ENCODE measurements at places on chromosomes 16 and 17.

GRCh38 chr17:22692066-22692805 is 999.9 kb downstream of the KCNJ18 start:
- DNase-seq = no peak

GRCh38 chr17:64388961-64389565 is 1.6 kb downstream of the PECAM1 start:
- no peak for DNase-seq

GRCh38 chr16:73042807-73043206 is 5.1 kb downstream of the ZFHX3 start:
- DNase-seq = no peak

GRCh38 chr17:65556910-65557348 is 4.5 kb downstream of the AXIN2 start:
- no peak for DNase-seq

DNA sequence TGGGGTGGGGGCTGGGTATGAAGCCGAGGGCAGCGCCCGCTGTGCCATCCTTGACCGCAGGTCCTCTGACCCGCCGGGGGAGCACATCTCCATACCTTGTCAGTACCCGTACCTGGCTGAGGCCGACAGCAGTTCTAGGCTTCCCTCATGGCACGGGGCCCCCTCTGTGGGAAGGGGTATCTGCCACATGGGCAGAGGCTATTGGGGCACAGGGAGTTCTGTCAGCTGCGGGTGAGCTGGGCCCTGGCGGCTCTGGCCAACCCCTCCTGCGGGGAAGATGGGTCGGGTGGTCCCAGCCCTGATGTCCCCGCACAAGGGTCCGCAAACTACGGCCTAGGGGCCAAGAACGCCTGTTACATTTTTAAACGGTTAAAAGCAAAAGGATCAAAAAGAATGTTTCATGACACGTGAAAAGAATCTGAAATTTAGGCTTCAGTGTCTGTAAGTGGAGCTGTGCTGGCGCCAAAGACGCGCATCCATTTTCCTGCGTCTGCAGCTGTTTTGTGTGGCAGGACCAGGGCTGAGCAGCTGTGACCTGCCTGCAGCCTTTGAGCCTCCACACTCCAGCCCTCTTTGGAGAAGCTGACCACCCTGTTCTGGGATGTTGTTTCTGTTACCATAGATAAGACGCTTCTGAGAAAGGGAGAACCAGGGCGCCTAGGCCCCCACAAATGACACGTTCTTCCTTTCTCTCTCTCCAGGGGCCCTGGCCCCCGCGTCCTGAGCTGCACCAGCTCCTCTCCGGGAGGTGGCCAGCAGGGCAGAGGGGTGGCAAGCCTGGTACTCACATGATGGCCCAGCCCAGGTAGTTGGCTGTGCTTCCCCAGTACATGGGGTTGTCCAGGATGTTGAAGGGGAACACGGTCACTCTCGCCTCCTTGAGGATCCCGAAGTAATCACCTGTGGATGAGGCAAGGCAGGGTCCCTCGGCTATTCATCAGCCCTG is 12.7 kb upstream of the RASD1 start:
- DNase-seq = no peak

GRCh38 chr16:49488336-49488735 is 114.7 kb downstream of the C16orf78 start:
- no peak for DNase-seq

DNA sequence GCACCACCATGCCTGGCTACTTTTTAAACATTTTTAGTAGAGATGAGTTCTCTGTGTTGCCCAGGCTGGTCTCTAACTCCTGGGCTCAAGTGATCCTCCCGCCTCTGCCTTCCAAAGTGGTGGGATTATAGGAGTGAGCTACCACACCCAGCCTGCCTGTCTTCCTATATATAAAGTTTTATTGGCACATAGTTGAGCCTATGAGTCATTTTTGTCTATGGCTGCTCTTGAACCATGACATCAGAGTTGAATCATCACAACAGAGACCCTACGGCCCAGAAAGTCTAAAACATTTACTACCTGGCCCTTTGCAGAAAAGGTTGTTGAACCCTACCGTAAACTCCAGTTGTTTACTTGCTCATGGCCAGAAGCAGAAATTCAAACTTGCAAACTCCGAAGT is 7.9 kb downstream of the SEPTIN12 start:
- no peak for DNase-seq

- no peak for DNase-seq
Measured at GRCh38 chr17:16255481-16255921, 38.5 kb downstream of the PIGL start.

GRCh38 chr16:57406881-57407280 is 2.3 kb downstream of the CCL17 start:
- no peak for DNase-seq

DNA sequence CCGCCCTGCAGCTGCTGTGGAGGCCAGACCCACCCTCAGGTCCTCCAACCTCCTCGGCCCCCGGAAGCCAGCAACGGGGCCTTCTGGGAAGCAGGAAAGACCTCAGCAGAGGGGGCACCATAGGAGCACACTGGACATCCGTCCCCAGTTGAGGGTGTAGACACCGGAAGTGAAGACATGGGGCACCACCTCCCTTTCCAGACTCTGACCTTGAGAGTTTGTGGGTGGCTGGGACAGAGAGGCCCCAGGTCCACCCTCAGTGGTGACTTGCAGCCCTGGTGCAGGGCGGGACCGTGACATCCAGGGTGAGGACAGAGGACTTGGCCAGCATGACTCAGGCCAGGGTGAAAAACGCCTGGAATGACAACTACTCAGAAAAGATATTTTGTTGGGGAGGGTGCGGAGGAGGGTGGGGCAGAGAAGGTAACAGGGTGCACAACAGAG is 19.9 kb downstream of the CEP295NL start:
- DNase-seq = no peak

- no peak for DNase-seq
Measured at GRCh38 chr17:70049801-70050591, 25.0 kb upstream of the KCNJ16 start.

DNA sequence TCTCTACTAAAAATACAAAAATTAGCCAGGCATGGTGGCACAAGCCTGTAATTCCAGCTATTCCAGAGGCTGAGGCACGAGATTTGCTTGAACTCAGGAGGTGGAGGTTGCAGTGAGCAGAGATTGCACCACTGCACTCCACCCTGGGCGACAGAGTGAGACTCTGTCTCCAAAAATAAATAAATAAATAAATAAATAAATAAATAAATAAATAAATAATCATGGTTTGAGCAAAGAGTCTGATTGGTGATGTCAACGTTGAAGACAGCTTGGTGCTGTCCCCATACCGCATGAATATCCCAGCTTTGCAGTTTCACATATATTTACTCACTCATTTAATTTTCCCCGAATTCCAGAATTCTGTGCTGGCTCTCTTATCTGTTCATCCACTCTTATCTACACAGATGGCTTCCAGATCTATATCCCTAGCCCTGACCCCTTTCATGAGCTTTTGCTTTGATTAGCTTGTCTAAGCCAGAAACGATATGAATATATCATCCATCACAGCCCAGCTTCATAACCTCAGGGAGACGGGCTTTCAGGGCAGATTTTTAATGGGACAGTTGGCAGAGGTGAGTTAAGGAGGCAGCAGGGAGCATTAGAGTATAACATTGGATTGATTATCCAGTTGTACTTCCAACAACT is 91.0 kb downstream of the SPACA3 start:
- DNase-seq = no peak

DNA sequence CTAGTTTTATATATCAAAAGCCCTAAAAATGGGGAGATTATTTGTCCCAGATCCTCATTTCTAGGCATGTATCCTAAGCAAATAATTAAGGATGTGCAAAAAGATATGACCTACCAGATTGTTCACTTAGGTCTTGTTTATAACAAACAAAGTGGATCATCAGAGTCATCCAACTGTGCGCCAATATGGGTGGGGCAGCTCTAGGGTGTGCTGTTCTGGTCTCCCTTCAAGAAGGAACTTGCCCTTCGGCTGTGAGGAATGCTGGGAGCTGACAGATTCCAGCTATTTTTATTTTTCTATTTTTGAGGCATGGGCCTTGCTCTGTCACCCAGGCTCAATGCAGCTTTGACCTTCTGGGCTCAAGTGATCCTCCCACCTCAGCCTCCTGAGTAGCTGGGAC is 13.8 kb downstream of the CHP2 start:
- no peak for DNase-seq

- no peak for DNase-seq
Measured at GRCh38 chr16:24748242-24748641, 18.8 kb downstream of the TNRC6A start.

GRCh38 chr17:80274871-80275449 is 14.3 kb downstream of the RNF213 start:
- no peak for DNase-seq

DNA sequence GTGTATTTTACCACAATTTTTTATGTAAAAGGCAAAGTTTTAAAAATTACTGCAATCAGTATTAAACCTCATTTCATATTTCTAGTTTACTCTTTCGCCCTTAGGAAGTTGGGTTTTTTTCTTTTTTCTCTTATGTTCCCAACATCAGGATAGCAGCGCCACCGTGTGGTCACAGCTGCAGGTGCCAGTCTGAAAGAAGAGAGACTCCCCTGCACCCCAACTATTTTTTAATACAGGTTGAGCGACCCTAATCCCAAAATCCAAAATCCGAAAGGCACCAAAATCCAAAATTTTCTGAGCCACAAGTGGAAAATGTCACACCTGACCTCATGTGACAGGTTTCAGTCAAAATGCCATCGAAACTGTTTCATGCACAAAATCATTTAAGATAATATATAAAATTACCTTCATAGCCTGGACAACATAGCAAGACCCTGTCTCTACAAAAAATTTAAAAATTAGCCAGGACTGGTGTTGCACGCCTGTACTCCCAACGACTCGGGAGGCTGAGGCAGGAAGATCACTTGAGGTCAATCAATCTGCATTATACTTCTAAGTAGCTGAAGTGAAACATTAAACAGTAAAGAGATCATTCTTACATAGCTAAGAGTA is 21.8 kb upstream of the ASGR2 start:
- peak; percentile 64 for DNase-seq

DNA sequence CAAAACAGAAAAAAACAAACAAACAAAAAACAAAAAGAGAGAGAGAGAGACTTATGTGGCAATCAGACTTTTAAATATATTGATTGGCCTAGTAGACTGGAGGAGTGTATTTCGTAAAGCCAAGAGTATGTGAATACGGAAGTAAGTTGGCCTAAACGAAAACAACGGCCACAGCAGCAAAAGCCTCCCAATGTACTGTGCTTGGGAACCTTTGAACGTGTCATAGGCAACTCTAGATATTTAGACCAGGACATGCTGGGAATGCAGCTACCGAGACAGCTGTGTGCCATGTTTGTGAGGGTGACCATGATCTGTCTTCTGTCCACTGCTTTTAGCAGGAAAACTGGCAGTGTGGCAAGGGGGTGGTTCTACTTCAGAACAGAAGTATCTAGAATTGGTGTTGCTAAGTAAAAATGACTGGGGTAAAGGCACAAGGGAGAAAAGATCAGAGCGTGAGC is 7.4 kb downstream of the MAF start:
- DNase-seq = no peak

DNA sequence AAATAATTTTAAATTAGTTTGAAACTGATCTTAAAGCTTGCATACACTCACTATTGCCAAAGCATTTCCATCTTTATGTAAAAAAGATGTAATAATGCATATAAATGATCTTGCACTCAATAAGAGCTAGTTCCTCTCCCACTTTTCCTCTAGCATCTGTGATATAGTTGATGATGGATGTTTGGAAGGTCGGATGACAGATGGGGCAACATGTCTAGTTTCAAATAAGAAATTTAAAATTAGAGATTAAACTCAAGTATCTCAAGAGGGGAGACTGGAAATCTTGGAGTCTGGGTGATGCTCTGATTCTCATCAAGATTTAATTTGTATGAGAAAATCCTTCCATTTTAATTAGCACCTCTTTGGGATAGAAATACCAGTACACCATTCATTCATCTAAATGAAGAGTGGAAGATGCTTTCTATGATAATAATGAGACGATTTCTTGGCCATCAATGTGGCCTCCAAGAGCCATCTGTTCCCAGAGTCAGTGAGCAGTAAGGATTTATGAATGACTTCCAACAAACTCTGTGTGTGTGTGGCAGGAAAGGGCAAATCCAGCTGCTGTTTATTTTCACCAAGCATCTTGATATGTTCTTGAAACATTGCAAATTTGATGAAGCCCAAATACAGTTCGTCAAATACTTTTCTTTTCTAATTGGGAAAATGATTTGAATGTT is 616.3 kb upstream of the CDH8 start:
- no peak for DNase-seq

- peak; percentile 43 for DNase-seq
Measured at GRCh38 chr16:9843424-9844018, 338.7 kb downstream of the GRIN2A start.

DNA sequence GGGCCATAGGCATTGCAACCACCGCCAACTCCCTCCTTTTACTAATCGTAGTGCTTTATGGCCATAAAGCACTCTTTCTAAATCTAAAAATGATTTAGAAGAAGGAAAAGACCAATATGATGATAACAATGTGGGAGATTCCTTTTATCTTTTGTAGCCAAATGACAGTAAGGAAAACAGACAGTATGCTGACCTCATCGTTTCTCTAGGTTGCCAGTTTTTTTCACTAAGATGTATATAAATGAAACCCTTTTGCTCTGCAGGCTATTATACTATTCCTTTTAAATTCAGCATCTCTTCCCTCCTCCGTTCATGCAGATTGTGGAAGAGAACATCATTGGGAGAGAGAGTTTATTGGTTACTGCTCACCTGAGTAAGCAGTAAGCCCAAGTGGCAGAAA is 25.3 kb downstream of the OTOA start:
- DNase-seq = no peak

- no peak for DNase-seq
Measured at GRCh38 chr17:4594931-4595684, 10.8 kb downstream of the SMTNL2 start.

Data from T47D (cell line).